ENCODE measurements at places on chromosomes 7 and 10.

DNA sequence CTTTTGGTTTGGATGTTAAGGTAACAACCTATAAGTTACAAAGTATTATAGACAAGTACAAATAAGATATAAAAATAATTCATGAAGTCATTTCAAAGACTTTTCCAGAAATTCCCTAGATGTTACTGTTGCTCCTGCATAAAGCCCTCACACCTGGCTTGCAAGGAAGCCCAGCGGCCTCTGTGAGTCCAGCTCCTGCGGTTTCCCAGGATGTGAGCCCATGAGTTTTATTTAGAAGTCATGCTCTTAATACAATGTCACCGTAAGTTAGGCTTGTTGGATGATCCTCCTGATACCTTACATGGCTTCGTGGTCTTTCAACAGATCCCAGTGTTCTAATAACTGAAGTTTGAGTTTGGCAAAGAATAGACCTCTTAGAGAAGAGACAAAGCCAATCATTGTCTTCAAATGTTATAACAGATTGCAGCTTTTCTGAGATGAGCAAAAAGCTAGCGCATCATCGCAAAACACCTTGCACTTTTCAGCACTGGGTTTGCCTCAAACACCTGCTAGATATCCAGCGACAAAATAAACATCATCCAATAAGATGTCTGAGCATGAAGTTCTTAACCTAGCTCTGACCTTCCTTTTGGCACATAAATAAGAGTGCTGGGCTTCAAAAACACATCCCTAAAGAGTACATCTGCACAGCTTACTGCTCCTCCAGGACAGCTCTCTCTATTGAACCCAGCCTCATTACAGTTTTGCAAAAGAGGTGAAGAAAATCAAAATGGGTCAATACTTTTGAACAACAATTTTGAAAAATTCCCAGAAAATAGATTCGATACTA, 3.6 kb downstream of the FAM171A1 start:
- no peak for DNase-seq

GRCh38 chr10:120641695-120642094, 184.7 kb downstream of the PLPP4 start:
- DNase-seq = no peak

- no peak for DNase-seq
Observed at GRCh38 chr10:123496375-123496774, 169.8 kb upstream of the GPR26 start.

DNA sequence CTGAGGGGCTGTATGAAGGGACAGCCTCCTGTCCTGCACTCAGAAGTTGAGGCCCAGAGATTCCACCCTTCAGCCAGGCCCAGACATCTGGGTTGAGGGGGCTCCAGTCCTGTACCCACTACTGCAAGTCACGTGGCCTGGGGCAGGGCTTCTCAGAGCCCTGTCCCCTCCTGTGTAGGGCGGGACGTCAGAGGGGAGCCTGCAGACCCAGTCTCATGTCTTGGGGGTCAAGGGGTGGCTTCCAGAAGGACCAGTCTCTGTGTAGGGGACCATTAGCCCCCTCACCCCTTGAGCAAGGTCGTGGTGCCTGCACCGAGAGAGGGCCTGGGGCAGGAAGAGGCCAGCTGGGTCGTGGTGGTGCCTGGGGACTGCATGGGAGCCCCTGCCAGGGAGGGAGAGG, 593 bp upstream of the PILRA start:
- DNase-seq = no peak

Measured in left renal pelvis (tissue), 4 donors.